Epithelial cell of prostate (primary cell): ENCODE measurements at places on chromosomes 5 and 9.
A peak's percentile ranks its signal among the peaks of the same experiment; 100 is the strongest.

DNA sequence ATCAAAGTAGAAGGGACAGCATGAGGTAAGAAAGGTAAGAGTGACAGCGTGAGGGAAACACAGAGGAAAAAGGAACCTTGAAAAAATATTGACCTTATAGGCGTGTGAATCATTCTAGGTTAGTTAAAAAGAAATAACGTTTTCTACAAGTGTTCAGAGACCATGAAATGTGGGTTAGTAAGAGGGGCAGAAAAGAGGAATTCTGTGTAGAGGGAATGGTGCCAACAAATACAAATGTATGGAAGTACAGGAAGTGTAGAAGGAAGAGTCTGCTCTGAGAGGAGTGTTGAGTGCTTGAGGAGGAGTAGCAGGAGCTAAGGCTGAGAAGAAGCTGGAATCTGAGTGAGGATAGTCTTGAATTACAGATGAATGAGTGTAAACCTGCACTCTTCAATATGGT lies 418.6 kb upstream of the RIOK2 start:
- no peak for DNase-seq

- DNase-seq, result no peak
Measured at GRCh38 chr5:41281215-41281810, 68.0 kb upstream of the C6 start.

GRCh38 chr5:120806202-120806601 lies 342.1 kb downstream of the PRR16 start:
- DNase-seq, result no peak

GRCh38 chr9:123773783-123774182 lies 156.1 kb downstream of the DENND1A start:
- no peak for DNase-seq

DNA sequence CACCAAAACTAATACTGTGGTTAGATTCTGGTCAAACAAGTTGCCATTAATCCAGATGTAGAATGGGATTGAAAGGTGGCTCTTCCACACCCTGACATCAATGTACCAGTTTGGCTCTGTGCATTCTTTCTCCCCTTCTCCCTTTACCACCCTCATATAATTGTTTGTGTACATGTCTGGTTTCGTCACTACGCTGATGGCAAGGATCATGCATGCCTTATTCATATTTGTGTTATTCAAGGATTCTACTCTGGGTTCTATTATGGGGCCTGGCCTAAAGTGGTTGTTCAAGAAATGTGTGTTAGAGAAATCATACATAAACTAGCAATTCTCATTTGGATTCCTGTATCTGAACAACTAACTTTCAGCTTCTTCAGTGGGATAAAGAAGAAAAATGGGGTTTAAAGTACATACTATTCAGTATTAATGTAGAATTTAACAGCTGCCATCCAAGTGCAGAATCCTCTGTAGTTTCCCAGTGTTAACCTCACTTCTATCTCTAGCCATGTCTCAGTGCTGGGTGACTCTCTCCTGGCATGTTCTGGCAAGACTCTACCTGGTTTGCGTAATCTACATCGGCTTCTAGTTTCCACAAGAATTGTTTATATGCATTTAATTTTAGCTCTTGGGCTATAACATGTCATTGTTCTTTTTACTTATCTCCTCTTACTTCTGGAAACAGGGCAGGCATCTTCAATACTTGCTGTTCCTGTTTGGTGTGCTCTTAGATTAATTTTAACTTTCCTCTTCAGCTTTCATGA lies 27.9 kb upstream of the CDKN2B start:
- DNase-seq, result peak; percentile 88

- no peak for DNase-seq
Measured at GRCh38 chr5:42879291-42879690, 67.6 kb upstream of the SELENOP start.

GRCh38 chr9:137355761-137356365 lies 53.8 kb upstream of the NRARP start:
- DNase-seq, result no peak

DNA sequence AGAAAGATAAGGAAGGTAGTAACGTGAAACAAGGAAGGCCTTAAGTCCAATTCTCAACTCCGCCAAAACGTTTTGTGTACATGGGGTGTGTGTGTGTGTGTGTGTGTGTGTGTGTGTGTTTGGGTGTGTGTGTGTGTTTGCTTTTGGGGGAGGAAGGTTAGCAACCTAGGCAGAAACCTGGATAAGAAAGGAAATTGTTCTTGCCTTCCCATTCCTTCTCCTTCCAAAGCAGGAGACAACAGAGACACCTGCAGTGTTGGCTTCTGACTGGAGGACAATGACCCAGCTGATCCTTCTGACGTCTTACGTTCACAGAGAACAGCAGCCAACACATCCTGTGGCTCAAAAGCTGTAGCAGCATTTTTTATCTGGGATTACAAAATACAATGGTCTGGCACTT lies 4.1 kb upstream of the CCNG1 start:
- DNase-seq, result no peak

DNA sequence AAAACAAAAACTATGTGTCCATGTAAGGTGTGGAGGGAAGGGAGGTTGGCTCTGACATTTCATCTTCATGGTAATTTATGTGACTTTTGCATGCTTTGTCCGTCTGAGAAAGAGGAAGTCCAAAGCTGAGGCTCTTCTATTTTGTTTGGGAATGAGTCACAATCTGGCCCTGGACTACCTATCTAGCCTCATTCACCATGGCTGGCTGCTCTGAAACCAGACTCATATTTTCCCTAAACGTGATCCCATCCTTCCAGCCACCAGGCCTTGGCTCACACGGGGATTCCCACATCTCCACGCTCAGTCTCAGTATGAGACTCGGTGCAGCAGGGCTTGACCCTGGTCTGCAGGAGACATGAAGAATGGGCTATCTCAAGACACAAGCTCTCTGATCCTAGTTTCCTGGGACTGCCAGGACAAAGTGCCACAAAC lies 672.8 kb downstream of the ACTL7B start:
- no peak for DNase-seq

- DNase-seq, result no peak
Measured at GRCh38 chr9:135976944-135977343, 15.8 kb upstream of the UBAC1 start.

GRCh38 chr5:176185133-176185733 lies 53.0 kb upstream of the SIMC1 start:
- DNase-seq, result no peak

DNA sequence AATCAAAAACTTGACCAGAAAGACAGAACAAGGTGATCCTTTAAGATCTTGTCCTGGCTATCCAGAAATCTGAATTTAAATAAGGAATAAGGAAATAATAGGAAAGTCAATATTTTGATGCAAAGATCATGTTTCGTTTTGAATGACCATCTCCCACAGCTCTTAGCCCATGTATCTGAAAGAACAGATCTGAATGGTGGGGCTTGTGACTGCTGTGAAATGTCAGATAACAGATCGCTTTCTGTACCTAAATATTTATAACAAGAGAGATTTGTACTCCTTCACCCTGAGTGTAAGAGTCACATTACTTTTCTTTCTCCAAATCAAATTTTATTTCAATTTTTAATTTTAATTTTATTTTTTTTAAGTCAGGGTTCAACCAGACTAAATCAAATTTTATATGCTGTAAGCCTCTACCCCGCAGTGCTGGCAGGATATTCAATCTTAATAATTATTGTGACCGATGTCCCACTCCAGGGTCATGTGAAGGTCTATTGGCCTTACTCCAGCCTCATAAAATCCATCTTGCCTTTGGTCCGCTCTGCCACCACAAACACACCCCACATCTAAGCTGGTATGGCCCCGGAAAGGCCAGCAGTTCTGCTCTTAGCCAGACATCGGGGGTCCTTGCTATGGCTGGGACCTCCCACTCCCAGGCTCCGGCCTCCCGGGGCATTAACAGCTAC lies 7.0 kb upstream of the SLC26A2 start:
- DNase-seq, result no peak
